GF-D8 (cell line): ENCODE measurements at places on chromosomes 6 and 20.

GRCh38 chr20:37976887-37977286 lies 56.4 kb downstream of the TTI1 start:
- no peak for DNase-seq

DNA sequence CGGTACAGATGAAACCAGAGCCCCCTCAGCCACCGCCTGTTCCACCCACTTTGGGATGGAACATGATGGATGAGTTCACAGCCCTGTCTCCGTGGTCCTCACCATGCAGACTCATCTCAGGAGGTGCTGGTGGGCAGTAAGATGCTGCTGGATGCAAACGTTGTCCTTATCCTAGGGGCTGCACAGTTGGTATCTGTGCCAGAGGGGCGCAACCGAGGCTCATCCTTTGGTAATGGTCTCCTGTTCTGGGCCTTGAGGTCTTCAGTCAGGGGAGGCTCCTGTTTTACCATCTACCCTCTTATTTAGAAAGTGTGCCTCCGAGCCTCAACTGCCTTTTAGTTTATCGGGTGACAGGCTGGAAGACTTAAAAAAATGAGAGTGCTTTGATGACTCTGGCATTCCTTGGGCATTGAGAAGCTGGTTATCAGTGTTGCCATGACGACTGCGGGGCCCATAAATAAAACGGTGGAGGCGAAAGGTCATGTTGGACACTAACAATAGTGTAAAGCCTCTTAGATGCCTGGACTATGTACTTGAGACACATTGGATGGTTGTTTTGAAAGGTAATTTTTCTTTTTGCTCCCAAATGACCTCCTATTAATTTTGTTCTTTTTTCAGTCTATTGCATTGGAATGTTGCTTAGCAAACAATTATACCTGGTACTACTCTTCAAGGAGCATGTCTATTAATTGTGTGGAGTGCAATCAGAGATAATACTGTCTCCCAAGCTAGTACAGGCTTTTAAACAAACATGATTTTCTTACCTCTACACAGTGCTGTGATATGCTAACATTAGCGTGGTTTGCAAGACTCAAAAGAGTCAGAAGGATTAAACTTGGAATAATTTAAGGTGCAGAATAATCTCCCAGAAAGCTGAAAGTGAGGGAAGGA lies 74.2 kb upstream of the DSP start:
- DNase-seq: no peak

GRCh38 chr20:49792006-49792405 lies 20.6 kb upstream of the SLC9A8 start:
- DNase-seq: no peak

- no peak for DNase-seq
Measured at GRCh38 chr20:3797592-3798372, 1.7 kb downstream of the CDC25B start.

DNA sequence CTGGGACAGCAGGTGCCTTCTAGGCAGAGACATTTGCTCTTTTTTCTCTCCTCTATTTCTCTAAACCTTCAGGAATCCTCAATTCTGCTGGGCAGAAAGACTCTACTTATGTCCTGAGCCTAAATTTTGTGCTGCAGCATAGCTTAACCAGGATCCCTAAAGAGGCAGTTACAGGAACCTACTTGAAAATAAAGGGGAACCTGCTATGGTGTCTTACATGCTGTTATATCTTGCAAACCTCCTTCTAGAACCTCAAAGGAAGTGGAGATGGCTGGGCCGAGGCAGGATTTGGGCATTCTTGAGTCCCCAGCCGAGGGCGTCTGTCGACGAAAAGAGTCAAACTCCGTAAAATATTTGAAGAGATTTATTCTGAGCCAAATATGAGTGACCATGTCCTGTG lies 17.1 kb upstream of the GMNN start:
- no peak for DNase-seq
